H1 (cell line): ENCODE measurements at places on chromosomes 16 and 17. TPM values are rescaled to one million over a fixed set of nuclear protein-coding genes. Genes with fewer than 3 reads are reported as not detected.

ABCC3 gene
- total RNA-seq, result 0.37 and 0.71 TPM in 2 replicates

ADAD2 gene
- total RNA-seq, result 1.3 and 1.6 TPM in 2 replicates

TBX6 gene
- 2.3 and 2.8 TPM in 2 replicates for total RNA-seq

CCL17 gene
- total RNA-seq, result not detected in 2 replicates
